ENCODE measurements at places on chromosomes 11 and 22.

DNA sequence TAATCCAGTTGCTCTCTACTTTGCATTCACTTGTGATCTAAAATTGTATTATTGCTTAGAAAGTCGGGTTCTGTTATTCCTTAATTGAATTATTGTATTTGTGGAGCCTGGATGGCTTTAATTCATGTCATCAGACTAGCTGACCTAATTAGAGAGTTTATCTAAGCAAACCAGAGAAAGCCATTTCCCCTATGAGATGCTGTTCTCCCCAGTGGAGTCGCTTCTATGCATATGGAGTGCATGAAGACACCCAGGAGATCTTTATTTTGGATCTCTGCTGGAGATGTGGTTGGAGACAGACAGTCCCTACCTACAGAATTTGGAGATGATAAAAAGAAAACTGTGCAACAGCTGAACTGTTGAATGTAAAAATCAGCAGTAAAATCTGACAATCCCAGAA is 45.2 kb upstream of the MYO18B start:
- no peak for DNase-seq

DNA sequence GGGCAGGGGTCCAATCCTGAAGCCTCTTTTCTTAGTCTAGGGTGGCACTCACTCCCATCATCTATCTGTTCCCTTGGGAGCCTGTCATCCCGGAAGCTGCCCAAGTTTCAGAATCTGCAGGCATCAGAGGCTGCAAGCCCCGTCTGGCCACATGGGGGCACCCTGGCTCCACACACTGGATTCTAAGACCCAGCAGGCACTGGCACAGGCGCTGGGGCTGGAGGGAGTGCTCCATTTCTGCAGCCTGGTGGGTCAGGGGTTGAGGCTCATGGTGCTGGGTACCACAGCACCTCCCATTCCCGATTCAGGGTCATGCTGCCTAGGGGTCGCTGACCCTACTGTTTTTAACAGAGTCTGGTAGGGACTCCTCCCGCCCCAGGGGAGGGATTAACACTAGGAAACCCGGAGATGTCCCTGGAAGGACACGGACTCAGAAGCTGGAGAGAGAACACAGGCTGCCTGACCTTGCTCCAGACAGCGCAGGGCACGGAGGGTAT is 243.9 kb upstream of the SYN3 start:
- DNase-seq: no peak

DNA sequence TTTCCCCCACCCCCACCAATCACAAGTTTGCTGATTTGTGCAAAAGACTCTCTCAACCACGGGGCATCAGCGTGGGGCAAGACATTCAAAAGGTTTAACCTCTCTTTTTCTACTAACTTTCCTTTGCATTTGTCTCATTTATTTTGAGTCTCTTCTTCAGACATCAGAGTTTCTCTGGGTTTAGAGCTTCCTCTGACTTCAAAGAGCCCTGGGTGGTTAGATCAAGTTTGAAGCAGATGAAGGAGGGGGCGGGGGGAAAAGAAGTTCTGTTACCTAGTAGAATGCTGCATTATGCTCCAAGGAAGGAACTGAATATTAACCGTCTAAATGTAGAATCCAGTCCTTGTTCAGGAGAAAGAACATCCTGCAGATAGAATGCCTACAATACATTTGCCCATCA is 24.5 kb downstream of the GAS2 start:
- no peak for DNase-seq

GRCh38 chr22:32636884-32637283 is 162.3 kb downstream of the FBXO7 start:
- no peak for DNase-seq

- no peak for DNase-seq
Measured at GRCh38 chr22:46730568-46731245, 7.3 kb downstream of the CERK start.

DNA sequence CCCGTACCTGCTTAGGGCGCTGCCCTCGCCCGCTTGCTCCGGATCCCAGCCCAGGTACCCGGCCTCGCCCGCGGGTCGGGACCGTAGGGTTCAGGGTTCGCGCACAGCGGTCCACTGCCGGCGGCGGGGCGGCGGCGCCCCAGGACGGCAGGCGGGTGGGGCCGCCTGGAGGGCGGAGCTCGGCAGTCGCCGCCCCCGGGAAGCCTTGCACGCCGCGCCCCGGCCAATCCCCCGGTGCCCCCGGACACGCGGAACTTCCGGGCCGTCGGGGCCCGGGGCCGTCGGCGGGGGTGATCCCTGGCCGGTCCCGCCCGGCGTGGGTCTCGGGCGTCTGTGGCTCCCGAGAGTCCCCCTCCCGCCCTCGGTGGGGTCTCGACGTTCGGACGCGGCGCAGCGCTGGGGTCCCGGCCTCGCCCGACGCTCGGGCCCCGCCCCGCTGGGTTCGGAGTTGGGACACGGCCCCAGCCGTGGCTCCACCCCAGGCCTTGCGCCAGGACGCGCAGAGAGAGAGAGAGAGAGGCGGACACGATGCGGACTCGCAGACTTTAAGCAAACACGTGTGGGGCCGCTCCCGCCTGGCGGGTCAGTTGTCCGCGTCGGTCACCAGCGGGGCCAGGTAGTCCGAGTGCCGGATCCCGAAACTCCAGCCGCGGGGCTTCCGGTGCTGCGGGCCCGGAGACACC is at the start of gene TYMP:
Gene TYMP, minus strand, starts transcription at position 116 of the 683 bp plus-strand sequence. CDS start 303 bp downstream, outside the sequence.
- DNase-seq: no peak

DNA sequence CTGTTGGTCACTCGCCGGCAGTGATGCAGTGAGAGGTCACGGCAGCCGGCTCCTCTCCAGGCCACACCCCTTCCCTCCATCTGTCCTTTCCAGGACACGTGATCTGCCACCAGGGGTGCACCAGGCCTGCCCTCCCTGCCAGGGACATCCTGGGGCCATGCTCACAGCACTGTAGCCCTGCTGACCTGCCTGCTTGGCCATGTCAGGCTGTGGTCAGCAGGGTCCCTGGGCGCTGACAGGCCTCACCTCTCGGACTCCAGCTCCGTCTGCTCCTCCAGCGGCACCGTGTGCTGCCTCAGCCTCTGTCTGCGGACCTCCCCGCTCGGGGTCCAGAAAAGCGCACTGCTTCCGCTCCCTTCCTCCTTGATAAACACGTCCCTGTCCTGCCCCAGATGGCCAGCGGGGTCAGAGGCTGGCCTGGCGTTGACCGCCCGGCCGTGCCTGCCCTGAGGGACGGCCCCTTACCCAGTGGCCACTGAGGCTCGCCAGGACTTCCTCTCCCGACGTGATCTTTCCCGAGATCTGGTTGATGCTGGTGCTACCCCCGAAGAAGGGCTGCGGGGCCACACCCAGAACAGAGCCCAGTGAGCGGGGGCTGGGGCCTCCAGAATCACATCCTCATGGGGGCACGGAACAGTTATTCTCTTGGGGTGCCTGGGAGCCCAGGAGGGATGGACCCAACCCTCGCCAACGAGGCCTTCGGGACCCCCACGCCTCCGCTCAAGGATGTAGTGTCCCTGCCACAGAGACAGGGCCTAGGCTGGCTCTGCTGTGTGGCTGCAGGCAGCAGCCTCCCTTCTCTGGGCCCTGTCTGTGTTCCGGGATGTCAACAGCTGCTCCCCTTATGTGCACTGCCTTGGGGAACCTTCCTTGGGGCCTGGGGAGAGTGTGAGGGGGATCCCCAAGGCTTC is 36.3 kb upstream of the CARS1 start:
- no peak for DNase-seq

DNA sequence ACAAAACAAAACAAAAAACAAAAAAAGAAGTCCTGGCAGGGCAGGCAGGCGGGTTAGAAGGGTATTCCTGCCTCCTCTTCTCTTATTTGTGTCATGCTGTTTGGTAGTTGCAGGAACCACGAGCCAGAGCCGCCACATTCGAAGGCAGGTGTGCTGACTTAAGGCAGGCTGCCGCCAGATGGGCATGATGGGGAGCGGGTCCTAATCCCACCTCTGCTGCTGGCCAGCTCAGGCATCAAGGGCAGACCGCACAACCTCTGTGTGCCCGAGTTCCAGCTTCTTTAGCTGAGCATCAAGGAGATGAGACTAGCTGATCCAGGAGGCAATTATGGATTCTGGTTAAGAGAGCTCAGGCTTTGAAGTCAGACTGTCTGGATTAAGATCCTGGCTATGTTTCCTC is 12.1 kb downstream of the OAF start:
- DNase-seq: no peak

GRCh38 chr11:64845129-64845775 is 799 bp upstream of the CDC42BPG start:
- no peak for DNase-seq

GRCh38 chr22:48804811-48805301 is 1022.8 kb downstream of the BRD1 start:
- no peak for DNase-seq

GRCh38 chr11:125514336-125515101 is 18.5 kb upstream of the FEZ1 start:
- DNase-seq: peak; percentile 85

GRCh38 chr22:34687116-34687515 is 378.8 kb upstream of the ISX start:
- DNase-seq: no peak

DNA sequence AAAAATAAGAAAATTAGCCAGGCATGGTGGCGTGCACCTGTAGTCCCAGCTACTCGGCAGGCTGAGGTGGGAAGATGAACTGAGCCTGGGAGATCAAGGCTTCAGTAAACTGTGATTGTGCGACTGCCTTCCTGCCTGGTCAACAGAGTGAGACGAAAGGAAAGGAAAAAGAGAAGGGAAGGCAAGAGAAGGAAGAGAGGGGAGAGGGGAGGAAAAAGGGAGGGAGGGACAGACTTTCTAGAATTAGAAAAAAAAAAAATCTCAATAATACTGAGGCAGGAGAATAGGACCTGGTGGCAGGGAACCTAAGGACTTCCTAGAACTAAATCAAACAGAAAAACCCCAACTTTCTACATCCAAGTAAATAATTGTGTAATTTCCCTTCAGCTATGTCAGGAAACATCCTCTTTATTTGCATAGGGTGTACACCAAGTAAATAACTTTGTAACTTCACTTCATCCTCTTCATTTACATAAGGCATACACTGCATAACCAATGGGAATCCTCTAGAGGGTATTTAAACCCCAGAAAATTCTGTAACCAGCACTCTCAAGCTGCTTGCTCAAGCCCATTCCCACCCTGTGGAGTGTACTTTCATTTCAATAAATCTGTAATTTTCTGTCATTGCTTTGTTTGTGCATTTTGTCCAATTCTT is 8.7 kb downstream of the SBF2 start:
- no peak for DNase-seq

GRCh38 chr11:102883141-102883540 is 8.4 kb upstream of the MMP12 start:
- DNase-seq: no peak

GRCh38 chr22:44383064-44383575 is 70.4 kb upstream of the SHISAL1 start:
- DNase-seq: no peak

- DNase-seq: no peak
Measured at GRCh38 chr22:19974935-19975706, 33.5 kb upstream of the TXNRD2 start.

- no peak for DNase-seq
Measured at GRCh38 chr11:67071420-67072284, 15.0 kb downstream of the RHOD start.

DNA sequence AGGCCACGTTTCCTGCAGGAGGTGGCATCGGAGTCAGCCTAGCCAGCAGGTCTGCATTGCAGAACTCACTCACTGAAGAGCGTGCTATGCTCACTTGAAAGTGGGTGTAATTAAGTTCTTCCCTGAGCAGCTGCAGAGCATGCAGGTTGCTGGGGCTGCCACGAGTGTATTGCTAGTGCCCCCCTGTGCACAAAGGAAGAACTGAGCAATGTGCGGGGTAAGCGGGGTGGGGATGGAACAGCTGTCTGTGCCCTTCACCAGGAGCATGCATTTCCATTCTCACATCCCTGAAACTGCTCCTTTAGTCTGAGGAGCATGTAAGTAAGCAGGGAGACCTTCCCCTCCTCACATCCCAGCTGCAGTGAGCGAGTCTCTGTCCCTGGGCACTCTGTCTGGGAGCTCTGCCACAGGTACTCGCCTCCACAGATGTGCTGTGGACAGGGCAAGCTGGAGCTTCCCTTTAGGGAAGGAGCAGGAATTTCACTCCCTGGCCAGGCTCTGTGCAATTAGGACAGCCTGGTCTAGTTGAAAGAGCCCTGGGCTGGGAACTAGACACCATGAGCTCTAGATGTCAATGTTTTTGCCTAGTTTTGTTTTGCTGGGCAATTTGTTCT is 1031.8 kb downstream of the NTM start:
- no peak for DNase-seq

DNA sequence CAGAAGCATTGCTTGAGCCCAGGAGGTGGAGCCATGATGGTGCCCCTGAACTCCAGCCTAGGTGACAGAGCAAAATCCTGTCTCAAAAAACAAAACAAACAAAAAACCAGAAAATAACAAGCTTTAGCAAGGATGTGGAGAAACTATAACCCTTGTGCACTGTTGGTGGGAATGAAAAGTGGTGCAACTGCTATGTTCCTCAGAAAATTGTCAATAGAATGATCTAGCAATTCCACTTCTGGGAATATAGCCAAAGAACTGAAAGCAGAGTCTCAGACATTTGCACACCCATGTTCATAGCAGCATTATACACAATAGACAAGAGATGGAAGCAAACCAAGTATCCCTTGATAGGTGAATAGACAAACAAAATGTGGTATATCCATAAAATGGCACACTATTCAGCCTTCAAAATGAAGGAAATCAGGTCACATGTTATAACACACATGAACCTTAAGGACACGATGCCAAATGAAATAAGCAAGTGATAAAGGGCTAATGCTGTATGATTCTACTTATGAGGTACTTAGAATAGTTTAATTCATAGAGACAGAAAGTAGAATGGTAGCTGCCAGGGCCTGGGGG is 15.9 kb downstream of the KLHL22 start:
- no peak for DNase-seq

DNA sequence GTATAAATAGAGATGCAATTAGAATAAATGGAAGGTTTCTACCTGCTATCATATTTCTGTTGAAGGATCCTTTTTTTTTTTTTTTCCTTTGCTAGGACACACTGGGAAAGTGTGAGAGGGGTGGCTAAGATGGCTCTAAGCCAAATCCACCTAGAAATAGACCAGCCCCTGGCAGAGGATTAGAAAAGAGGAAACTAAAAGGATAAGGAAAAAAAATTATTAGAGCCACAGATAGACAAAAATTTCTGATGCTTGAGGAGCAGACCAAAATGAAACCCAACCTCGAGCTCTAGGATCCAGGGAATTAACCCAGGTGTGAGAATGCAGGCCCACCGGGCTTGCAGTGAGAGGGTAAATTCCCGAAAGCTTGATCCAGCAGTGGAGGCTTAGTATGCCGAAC is 262.3 kb downstream of the CADM1 start:
- DNase-seq: no peak

DNA sequence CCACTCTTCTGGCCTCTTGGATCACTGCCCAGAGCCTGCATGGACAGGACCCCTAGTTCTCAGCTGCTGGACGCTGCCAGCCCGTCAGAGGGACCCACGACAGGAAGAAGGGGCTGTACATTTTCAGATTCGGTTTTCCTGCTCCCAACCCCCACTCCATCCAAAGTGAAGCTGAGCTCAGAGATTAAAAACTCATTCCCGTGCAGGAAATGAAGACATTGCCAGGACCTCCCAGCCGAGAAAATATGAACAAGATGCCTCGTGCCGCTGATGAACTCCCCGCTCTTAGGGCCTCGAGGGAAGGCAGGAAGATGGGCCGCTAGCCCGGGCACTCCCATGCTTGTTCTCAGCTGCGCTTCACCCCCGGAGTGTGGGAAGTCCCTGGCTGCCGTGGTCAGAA is 36.1 kb downstream of the RPUSD4 start:
- DNase-seq: no peak
